Parietal lobe (tissue), 2 donors: ENCODE measurements at places on chromosomes 6 and 20. TPM values are rescaled to one million over a fixed set of nuclear protein-coding genes. Genes with fewer than 3 reads are reported as not detected.

The MDFI gene
- 12.5 TPM for total RNA-seq

The OR2B6 gene
- total RNA-seq, result not detected

The ANKEF1 gene
- total RNA-seq, result 2.8 TPM

The MYL9 gene
- total RNA-seq, result not detected

The SRSF12 gene
- 38.2 TPM for total RNA-seq

The TMEM74B gene
- total RNA-seq, result 12.5 TPM

The THBS2 gene
- total RNA-seq, result 8.5 TPM

The CENPW gene
- 8.5 TPM for total RNA-seq

The SMPDL3A gene
- total RNA-seq, result 22.5 TPM

The MEP1A gene
- not detected for total RNA-seq

The OR12D3 gene
- total RNA-seq, result not detected

The KCNQ2 gene
- 250 TPM for total RNA-seq

The TPD52L1 gene
- total RNA-seq, result 3.8 TPM

The CCN2 gene
- total RNA-seq, result 5.6 TPM

The SUMO4 gene
- 19.4 TPM for total RNA-seq
